HepG2 (cell line): ENCODE measurements at places on chromosomes 13 and 19.

DNA sequence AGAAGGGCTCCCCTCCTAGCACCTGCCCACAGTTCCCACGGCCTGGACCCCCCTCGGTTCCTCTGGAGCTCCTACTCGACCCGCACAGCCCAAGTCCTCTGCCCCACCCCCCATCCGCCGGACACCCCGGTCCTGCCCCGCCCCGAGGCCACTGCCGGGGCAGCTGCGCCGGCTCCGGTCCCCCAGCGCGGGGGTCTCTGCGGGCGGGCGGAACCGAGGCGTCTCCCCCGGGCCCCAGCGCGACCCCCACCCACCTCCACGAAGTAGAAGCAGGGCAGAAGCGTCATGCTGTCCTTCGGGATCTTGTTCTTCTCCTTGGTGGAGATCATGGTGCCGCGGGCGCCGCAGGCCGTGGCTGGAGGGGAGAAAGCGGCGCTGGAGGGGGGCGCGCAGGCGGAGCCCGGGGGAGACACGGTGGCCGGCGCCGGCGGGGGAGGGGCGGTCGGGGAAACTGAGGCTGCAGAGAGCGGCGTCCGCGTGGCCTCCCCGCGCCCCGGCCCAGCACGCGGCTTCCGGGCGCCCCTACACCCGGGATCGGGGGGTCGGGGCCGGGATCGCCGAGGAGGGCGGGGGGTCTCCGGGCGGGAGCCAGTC is 427 bp downstream of the PLPPR3 start:
- DNase-seq: no peak

DNA sequence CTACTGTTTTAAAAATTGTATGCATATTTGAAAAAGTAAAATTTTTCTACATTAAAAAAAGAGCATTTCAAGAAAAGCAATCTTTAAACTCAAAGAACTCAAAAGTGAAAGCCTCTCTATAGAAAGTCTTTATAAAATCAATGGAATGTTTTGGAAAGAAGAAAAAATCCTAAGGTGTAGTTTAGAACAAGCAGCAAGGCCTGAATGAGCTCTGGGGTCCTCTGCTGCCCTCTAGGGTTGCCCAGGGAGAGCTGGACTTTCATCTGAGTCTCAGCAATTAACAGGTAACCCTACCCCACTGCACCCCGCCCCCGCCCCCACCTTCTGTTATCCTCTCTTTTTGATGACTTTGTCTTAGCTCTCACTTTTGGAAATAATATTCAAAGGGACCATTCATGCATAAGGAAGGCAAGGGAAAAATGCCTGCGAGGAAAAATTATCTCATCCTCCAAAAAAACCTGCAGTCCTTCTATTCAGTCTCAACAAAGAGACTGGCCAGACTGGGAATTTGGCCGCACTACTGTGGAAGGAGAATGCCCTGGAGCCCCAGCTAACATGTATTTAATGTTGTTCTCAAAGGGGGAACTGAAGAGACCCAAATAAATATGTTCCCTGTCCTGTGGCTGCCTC is 24.1 kb downstream of the SLC25A30 start:
- DNase-seq: peak; percentile 61

GRCh38 chr13:33217256-33217655 is 68.3 kb downstream of the STARD13 start:
- no peak for DNase-seq

DNA sequence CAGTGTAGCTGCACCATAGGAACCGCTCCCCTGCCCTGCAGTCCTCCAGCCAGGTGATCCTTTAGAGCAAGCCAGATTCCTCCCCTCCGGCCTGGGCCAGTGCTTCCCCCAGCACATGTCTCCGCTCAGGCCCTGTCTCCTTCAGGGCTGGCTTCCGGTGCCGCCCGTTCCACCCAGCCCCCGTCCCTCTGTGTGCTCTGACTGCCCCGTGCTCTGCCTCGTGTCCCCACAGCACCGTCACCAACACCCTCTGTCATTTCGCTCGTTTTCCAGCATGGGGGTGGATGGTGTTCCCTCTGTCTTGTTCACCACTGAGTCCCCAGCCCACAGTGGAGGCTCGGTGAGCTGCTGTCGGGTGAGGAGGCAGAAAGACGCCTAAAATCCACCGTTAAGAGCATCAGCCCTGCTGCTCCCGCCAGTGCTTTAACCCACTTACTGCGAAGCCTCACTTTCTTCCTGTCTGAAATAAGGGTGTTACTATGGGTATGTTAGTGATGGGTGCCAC is 54.5 kb downstream of the TSSK6 start:
- DNase-seq: no peak

- DNase-seq: no peak
Observed at GRCh38 chr13:110529522-110530311, 31.8 kb downstream of the RAB20 start.

GRCh38 chr19:18683109-18683957 is at the start of gene CRTC1:
TSS of gene CRTC1 (plus strand) at chr19:18683680. CDS start at chr19:18683703, 23 bp downstream.
- DNase-seq: peak; percentile 66

GRCh38 chr19:9116547-9116946 is 984 bp upstream of the OR7G1 start:
- no peak for DNase-seq

GRCh38 chr13:71602344-71602743 is 264.7 kb downstream of the DACH1 start:
- no peak for DNase-seq

GRCh38 chr13:25179832-25180774 is 8.0 kb upstream of the AMER2 start:
- DNase-seq: no peak

DNA sequence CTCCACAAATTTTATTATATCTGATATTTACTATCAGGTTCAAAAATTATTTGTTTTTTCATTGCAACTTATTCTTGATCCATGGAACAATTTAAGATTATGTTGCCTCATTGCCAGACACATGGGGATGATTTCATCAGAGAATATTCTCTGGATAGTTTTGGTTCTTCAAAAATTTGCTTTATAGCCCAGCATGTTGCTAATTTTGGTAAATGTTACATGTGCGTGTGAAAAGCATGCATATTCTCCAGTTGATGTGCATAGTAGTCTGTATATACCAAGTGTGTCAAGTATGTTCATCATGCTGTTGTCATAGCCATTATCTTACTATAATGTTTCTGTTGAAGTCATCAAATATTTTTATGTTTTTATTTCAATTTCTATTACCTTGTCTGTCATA is 122.3 kb downstream of the RFC3 start:
- DNase-seq: no peak

DNA sequence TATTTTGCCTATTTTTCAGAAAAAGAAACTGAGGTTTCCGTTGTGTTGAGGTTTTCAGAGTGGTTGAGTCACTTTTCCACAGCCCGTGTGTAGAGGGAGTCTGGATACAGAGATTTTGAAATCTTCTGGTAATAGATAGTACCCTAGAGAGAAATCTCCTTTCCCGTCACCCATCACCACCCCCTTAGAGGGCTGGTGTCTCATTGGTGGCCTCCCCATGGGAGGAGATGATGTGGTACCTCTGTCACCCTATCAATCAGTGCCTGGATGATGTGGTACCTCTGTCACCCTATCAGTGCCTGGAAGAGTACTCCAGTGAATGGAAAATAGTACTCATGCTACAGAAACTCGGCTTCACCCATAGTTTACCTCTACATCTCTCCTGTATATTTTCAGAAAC is 42.2 kb upstream of the SERP2 start:
- no peak for DNase-seq

DNA sequence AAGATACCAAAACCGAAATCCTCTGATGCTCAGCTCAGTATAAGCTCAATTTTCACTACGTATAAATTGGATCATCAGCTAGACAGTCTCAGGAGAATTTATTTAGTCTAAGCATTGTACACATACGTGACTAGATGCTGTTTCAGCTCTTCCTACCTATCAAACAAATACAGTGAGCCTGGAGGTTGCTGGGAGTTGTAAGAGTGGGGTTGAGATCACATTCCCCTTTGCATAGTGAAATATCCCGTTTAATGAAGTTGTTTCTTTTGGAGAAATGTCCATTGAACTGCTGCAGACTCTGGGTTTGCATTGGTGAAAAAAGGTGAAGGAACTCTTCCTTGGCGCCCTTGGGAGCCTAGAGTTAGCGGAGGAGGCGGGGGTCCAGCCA is 68.9 kb upstream of the GJB6 start:
- DNase-seq: no peak

DNA sequence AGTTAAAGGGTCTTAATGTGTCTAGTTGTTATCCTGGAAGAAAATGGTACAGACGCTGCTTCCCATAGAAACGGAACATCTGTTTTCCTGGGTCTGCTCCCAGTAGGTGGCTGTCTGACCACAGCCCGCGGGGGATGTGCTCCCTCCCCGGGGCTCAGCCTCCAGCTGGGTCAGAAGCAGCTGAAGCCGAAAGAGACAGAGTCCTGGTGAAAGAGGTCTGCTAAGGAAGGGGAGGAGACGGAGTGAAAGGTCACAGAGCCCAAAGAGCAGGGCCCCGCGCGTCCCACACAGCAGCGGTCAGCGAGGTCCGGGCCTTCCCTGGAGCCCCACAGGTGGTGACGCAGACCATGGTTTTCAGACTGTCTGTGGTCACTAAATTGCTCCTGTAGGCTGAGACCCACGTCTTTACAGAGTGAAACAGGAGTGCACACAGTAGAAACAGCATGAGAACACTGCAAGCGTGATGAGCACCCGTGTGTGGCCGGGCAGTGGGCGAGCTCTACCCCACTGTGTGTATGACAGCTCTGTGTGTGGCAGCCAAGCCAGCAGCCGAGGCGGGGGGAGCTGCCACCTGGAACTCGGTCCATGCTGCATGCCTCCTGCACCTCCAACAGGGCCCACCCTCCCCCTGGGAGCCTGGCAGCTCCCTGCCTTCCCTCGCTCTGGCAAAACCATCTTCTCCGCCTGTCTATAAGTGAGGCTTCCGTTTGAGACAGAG is 52.0 kb upstream of the C13orf46 start:
- DNase-seq: no peak

DNA sequence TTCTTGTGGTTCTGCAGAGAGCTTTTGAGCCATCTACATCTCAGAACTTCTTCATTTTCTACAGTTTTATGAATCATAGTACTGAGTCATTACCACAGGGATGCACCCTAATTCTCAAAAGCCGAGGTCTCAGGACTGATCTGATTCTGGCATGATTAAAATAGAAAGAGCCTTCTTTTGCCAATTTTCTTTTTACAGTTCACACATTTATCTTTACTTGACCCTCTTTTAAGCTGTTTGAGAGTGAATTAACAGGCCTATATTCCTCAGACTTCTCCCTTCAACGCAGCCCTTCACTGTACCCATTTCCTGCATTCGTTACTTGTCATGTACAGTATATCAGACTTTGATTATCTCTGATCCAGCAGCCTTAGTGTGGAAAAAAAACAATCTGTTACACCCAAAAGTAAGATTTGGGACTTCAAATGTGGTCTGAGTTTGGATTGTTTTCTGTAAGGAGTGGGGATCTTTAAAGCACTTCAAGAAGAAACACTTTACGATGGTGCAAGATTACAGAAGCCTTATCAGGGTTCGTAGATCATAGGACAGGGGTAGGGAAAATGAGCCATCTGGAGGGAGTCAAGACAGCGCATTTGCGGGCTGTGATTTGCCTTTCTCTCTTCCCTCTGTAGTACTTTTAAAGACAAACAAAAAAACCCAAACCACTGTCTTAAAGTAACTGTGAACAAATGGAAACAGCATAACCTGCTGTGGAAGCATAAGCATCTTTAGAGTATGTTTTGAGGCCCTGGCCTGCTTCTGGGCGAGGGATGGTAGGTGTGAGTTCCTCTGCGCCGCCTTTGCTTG is 15.3 kb upstream of the GPR183 start:
- no peak for DNase-seq

- no peak for DNase-seq
Observed at GRCh38 chr19:38663156-38663651, 15.8 kb downstream of the ACTN4 start.

DNA sequence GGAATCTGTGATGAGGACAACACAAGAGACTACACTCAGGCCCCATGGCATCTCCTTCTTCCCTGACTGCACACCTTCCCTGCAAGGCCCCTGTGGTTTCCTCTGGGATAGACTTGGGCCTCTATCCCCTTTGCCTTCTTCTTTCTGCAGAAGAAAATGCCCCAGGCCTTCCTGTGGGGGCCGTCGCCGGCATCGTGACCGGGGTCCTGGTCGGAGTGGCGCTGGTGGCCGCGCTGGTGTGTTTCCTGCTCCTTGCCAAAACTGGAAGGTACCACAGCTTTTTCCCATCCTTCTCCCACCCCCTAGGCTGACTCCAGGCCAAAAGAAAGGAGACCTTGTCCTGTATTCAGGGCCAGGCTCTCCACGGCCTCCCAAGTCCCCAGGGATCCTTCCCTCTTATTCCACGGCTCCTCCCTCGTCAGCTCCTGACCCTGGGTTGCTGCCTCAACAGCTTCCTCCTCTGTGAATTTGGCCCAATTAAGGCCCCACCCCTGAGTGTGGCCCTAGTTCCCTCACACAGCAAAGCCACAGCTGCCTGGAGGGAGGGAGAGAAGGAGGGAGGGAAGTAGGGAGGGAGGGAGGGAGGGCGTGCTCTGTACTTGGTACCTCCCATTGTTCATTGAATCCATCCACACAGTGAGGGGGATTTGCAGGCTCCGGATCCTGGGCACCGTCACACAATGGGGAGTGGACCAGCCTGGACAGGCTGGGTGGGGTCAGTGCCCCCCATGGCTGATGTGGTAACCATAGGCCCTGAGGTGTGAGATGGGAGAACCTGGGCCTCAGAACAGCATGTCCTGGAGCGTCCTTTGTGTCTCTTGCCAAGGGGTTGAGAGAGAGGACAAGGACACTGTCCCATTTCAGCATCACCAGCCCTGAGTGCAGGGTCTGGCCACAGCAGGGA is 12.5 kb downstream of the CEACAM3 start:
- no peak for DNase-seq

GRCh38 chr13:26007261-26008125 is 44.3 kb downstream of the SHISA2 start:
- DNase-seq: no peak

DNA sequence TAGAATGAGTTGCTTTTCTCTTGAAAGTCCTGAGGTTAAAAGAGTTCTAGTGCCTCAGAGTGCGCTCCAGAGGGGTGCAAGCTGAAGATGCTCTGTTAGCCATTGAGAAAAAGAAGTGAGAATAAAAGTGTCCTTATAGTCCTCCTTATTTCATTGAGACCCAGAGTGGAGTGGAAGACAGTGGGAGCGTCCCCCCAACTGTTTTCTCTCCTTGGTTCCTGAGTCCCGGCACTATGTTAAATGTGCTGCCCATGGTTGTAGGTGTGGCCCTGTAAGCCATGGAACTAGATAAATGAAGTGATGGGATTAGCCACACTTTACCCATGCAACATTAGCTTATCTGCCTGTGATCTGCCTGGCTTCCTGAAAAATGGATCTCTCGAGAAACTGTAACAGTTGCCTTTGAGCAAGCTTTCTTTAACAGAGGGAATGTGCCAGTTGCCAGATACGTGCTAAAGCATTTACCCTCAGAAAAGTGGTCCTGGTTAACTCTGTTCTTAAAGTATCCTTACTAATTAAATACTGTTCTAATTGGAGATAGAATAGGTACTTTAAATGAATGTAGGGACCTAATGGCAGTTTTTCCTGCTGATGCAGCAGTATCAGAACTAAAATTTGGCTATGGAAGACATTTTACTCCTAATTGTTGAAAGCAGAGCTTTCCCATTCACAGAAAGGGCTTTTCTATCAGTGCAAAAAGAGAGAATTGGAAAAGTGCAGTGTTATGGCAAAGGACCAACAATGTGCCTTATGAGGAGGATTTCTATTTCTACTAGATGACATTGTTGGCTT is 21.4 kb upstream of the PSG9 start:
- DNase-seq: no peak

- DNase-seq: no peak
Observed at GRCh38 chr13:110274687-110275086, 32.3 kb downstream of the COL4A1 start.

- no peak for DNase-seq
Observed at GRCh38 chr13:59696271-59696670, 467.5 kb downstream of the DIAPH3 start.

GRCh38 chr19:40533508-40533907 is 43.2 kb upstream of the SHKBP1 start:
- DNase-seq: no peak
